Inflammatory macrophage (primary cell): ENCODE measurements at places on chromosomes 13 and 19.

DNA sequence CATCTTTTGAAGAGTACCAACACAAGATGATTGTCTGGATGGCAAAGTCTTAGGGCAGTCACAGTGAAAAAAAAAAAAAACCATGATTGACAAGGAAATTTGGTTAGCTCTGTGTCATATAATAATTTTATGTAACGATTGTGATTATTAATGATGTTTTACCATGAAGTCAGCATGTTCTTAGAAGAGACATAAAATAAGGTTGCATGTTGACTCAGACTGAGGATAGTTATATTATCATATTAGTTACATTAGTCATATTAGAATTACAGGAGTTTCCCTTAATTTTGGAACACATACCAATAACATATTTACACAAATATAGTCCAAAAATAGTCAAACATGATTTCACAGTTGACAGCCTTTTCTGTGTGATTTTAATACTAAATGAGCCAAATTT lies 5.7 kb downstream of the ZNF431 start:
- no peak for DNase-seq

DNA sequence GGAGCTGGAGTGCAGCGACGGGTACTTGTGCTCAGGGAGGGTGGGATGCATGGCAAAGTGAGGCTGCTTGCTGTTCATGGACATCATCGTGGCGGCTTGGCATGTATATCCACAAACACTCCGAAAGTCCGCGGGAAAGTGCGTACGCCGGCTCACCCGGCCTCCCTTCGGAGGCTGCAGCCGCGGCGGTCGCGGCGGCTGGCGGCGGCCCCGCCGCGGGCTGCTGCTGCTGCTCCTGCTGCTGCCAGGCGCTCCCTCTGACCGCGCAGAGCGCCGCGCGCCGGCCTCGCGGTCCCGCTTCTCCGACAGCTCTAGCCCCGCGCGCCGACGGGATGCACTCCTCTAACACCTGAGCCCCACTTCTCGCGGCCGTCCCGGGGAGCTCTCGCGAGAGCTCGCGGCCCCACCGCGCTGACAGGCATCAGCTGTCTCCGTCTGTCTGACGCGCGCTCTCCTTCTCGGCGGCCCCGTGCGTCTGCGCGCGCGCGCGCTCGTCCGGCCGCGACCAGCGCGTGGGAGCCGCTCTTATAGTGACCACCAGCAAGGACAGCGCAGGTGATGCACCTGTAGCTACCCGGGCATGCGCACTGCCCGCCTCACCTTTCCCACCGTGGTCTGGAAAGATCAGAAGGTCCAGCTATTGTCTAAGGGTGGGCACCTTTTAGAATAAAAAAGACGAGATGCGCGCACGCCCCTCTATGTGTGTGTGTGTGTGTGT lies at the start of gene POU4F1:
POU4F1 (minus strand) TSS at position 313 of the 718 bp plus-strand sequence; CDS start at position 87, 226 bp downstream.
- DNase-seq: no peak

- DNase-seq: no peak
These were observed 68.3 kb downstream of the DACH1 start for GRCh38 chr13:71798707-71799106.

DNA sequence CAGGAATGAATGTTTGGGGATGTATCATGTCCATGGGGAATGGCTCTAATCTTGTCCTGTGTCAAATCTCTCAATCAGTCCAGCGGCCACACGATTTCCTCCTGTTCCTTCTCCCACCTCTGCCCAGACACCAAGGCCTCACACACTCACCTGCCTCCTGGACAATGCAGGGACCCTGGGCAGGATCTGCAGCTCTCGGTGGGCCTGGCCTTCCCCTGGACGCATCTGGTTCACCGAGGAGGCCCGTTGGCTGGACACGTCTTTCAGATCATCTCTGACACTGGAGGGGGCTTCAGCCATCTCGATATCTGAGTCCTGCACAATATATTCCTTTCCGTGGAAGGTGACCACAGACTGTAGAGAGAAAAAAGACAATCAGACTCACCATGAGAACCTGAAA lies 21.4 kb downstream of the ZSCAN5C start:
- DNase-seq: no peak

DNA sequence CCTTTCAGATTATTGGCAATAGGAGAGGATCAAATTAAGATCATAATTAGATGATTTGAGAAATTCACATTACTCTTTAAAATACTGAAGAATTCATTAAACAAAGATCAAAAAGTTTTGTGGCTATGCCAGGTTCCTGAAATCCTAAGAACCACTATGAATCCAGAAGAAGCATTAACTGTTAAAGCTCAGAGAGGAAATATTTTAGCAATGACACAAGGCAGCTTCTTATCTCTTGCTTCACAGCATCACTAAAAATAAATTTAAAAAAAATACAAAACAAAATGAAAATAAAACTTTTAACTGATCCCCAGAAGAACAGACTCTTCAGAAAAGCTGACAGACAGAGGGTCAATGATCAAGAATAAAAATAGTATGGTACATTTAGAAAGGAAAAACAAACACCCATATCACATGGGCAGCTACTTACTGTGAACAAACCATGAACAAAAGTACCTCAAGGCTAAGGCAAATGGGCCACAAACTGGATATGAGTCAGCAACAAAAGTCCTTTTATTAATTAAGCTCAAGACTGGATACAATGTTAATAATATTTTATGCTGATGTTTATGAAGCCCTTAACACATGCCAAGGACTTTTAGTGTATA lies 19.6 kb downstream of the RNF6 start:
- DNase-seq: no peak

- DNase-seq: no peak
These were observed 450.0 kb downstream of the KLF5 start for GRCh38 chr13:73508841-73509240.

GRCh38 chr13:32019612-32020233 lies 11.9 kb upstream of the FRY start:
- DNase-seq: no peak

DNA sequence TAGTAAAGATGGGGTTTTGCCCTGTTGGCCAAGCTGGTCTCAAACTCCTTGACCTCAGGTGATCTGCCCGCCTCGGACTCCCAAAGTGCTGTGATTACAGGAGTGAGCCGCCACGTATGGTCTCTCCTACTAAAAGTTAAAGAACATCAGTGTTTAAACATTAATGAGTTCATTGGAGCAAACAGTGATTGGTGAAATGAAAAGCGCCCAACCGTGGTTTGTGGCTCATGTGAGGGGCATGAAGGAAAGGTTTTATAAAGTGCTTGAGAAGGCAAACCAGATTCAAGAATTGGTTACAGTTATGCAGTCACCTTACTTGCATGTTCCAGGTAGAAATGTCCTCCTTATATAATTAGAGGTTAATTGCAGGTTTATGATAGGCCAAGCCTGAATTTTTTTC lies 109.5 kb downstream of the ZNF675 start:
- no peak for DNase-seq
